Ammon's horn (tissue), 1 donor: ENCODE measurements at places on chromosomes 5 and 9.

DNA sequence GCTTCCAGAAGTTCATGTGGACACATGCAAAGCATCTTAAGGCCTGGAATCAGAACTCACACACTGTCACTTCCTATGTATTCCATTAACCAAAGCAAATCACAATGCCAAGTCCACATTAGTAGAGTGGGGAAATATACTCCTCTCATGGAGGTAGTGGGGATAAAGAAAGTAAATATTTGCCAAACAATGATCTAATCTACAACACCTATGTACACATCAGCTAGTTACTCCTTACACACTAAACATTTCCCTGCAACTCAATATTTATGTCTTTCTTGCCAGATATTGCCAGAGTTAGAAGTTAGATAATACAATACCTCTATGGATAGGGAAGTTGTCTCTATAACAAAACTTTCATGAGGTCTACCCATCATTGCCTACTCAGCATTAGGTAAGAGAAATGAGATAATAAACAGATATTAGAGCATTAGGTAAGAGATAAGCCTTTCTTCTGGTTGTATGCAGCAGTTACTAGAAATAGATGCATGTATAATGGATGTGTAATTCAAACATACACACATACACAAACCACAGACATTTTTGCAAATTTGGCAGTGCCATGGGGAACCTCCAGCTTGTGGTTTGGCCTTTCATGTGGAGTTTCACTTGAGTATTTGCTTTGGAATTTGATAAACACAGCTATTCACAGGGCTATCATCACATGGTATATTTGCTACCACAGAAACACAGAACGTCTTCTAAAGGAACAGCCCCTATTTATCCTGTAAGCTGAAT, 196.5 kb downstream of the TLE1 start:
- DNase-seq, result no peak

- DNase-seq, result no peak
Observed at GRCh38 chr9:85276741-85277140, 465.0 kb downstream of the AGTPBP1 start.

- no peak for DNase-seq
Observed at GRCh38 chr9:18910916-18911315, 122.1 kb downstream of the SAXO1 start.

GRCh38 chr5:112154940-112155686, 264.0 kb downstream of the EPB41L4A start:
- DNase-seq, result no peak

DNA sequence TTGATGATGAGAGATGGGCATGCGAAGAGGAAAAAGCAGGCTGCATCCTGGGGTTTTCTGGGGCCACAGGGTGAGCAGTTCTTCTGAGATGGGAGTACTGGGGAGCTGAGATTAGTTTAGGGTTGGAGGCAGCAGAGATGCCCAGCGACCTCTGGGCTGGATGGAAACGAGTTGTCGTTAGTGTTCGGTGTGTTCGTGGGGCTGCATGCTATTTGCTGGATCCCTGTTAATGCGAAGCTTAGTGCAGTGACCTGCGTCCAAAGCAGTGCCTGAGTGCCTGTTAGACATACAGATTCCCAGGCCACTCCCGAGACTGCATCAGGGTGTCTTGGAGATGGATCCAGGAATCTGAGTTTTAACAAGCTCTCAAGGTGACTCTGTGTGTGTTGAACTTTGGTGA, 201.3 kb downstream of the CACNA1B start:
- no peak for DNase-seq

- no peak for DNase-seq
Observed at GRCh38 chr5:58069846-58070245, 390.0 kb downstream of the PLK2 start.

DNA sequence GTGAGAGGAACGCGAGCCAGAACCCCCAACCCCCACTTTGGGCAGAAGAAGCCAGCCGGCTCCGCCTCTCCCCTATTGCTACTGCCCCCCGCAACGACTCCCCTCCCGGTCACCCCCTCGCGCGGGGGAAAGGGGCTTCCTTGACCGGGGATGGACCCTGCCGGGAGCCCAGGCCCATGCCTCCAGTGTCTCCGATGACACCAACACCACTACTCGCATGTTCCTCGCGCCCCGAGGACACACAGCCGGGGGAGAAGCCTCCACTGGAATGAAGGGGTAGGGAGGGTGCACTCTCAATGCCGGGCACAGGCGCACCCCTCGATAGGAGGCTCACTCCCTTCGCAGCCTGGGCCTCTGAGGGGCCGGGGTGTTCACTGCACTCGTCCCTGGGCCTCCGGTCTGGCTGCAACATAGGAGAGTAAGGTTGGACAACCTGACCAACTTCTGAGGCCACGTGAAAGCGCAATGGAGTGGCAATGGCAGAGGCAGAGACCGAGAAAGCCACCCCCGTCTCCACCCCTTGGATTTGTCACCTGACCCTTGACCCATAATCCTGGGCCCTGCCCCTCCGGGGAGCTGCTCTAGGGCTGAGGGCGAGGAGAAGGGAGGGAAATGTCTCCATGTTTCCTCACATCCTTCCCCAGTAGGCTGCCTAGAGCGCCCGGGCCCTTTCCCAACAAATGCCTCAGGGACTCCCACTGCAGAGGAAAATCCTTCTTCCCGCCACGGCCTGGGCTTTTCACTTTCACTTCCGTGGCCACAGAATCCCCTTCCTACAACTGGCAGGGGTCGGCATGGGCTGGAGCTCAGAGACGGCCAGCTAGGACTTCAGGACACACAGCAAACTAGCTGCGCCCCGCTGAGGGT, 1.1 kb upstream of the CNTFR start:
- no peak for DNase-seq

DNA sequence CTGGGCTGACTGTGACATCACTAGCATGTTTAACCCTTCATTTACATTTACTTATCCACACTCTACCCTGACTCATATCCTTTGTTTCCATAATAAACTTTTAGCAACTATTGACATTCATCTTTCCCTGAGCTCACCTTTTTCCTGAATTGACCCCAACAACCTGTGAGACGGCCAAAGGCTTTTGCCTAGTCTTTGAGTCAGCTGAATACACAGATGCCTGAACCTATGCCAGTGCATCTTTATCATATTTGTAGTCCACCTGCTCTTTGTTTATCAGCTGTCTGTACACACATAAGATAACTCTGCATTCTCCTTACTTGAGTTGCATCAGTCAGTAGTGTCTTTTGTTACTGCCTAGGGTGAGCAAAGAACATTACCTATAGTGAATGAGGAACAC, 128.5 kb upstream of the HMHB1 start:
- no peak for DNase-seq

GRCh38 chr5:141186897-141187512, at the start of gene PCDHB9:
Gene PCDHB9 (plus strand): TSS chr5:141187161. CDS start chr5:141187319, 158 bp downstream.
- DNase-seq, result peak; percentile 22

DNA sequence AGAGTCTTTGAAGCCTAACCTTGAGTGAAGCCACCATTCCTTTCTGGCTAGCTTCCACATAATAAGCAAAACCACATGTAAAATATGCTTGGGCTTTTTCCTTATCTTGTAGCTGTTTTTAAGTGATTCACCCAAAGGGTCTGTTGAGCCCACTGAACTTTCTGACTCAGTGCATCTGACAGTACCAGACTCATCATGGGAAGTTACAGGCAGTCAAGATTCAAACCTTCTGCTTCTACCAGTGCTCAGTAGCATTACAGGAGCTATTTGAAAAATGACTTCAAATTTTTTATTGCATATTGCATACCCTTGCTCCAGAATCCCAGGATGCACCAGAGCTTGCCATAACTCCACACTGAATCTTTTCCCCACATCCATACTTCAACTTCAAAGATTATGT, 87.5 kb upstream of the PTPRD start:
- DNase-seq, result no peak

DNA sequence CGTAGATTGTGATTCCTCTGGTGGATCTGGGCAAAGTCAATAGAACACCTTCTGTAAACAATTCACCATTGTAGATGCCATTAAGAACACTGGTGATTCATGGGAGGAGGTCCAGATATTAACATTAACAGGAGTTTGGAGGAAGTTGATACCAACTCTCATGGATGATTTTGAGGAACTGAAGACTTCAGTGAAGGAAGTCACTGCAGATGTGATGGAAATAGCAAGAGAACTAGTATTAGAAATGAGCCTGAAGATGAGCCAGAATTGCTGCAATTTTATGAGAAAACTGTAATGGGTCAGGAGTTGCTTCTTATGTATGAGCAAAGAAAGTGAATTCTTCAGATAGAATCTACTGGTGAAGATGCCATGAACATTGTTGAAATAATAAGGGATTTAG, 26.9 kb downstream of the TCERG1 start:
- no peak for DNase-seq

- DNase-seq, result no peak
Observed at GRCh38 chr5:161691911-161692310, 6.4 kb downstream of the GABRA6 start.

- DNase-seq, result no peak
Observed at GRCh38 chr5:92907938-92908606, 672.9 kb downstream of the NR2F1-AS1 start.

DNA sequence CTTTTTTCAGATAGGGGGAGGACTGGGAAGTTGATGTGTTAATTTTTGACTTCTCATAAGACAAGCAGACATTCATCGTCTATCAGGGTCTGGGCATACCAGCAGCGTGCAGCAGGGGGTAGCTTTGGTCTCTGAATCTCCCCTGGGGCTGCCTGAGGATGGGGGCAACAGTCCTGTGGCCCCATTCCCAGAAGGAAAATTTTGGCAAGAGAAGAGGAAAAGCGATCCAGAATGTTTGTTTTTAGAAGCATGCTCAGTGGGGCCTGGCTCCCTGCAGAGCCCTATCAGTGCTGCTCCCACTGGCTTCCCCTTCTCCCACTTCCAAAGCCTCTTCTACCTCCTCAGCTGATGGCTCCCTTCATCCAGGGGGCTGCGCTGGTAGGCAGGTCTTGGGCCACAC, 194.8 kb upstream of the IL12B start:
- DNase-seq, result no peak

DNA sequence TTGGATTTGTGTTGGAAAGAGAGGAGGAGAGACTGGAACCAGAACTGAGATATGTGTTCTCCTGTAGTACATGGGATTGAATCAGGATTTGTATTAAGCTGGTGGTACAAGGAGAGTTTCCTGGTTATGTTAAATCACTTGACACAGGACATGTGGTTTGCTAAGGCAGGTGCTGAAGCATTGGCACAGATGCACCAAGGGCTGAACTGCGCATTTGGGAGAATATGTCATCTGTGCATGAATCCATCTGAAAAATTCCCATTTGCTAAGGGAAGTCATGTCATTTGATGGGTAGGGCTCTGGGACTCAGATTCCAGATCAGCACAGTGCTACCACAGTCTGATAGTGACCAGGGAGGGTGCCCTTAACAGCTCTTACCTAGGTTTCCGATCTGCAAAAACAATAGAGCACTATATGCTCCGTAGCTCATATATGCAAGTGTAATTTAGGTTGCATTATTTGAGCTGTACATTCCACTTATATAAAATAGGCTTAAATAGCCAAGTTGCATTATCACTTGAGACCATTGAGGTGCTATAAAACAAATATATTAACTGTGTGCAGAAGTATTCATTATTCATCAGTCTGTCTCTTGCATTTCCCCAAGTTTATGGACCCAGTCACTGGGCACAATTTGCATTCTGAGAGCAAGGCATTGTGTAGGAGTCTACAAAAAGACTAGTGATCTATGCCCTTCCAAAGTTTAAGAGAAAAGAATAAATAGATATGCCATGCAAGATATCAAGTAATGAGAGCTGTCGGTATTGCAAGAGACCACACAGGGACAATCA, 55.2 kb downstream of the ADAMTS16 start:
- DNase-seq, result no peak

- no peak for DNase-seq
Observed at GRCh38 chr5:39558541-39558940, 133.8 kb upstream of the DAB2 start.

DNA sequence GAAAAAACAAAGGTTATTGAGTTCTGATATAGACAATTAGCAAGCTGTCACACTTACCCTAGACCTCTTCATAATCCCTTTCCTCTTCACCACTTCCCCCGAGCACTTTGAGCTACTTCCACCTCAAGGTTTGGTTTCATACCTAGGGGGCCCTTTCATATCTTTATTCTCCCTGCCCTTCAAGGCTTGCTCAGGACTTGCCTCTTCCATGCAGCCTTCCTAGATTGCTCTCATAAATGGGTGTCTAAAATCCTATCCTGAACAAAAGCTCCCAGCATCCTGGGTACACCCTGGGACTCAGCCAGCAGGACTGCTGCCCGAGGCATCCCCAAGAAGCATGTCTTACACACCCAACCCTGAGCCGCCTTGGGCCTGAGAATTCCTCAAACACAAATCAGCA, 157.3 kb downstream of the C5orf15 start:
- DNase-seq, result no peak

GRCh38 chr9:126783949-126784348, 20.9 kb upstream of the ZBTB43 start:
- DNase-seq, result peak; percentile 24

GRCh38 chr5:6784481-6784880, 71.2 kb downstream of the TENT4A start:
- DNase-seq, result no peak

GRCh38 chr9:128555180-128555721, 2.9 kb downstream of the SPTAN1 start:
- no peak for DNase-seq

- DNase-seq, result no peak
Observed at GRCh38 chr9:135217836-135218235, 130.4 kb downstream of the OLFM1 start.

GRCh38 chr5:150766251-150766650, 7.4 kb upstream of the DCTN4 start:
- DNase-seq, result no peak

DNA sequence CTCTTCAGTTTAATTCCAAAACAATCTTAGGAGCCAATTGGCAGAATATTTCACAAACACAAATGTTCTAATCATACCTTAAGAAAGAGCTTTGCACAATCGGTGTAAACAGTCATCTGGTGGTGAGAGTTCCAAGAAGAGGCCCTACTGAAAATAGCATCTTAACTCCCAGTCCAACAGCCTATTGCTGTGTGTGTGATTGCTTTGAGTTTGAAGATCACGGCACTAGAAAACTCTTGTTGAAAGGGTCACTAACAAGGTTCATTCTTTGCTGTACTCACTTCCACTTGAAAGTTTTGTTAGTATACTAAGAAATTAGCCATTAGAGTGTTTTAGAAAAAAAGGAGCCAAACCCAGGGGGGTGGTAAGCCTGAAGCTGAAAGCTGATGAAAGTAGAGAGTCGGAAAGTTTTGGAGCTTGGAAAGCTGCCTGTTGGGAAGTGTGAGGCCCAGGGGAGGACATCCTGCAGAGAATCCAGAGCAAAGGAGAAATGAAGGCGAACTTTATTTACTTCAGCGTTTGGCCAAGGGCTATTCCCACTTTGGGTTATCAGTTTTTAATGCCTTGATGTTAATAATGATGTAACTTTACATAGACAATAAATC, 180.3 kb upstream of the GHR start:
- no peak for DNase-seq

- no peak for DNase-seq
Observed at GRCh38 chr5:175092691-175093090, 351.3 kb downstream of the DRD1 start.

DNA sequence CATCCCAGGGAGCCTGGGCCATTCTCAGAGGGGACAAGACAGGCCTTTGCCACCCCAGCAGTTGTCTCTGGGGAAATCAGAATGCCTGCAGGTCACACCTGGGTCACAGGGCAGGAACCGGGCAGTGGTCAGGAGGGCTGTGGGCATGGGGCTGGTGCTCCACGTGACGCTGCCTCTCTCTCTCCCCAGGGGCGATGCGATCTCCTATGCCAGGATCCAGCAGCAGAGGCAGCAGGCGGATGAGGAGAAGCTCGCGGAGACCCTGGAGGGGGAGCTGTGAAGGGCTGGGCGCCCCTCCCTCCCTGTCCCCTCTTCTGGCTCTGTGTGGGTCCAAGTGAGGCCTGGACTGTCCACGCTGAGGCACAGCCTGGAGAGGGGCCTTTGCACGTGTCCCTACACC, 8.6 kb downstream of the CACFD1 start:
- DNase-seq, result no peak
